CD4-positive, alpha-beta T cell treated with Interleukin-12 subunit alpha and Interleukin-12 subunit beta, for 1 hour (primary cell): ENCODE measurements at places on chromosomes 5 and 9.

GRCh38 chr5:60541980-60542379 is 158.0 kb downstream of the DEPDC1B start:
- no peak for DNase-seq

DNA sequence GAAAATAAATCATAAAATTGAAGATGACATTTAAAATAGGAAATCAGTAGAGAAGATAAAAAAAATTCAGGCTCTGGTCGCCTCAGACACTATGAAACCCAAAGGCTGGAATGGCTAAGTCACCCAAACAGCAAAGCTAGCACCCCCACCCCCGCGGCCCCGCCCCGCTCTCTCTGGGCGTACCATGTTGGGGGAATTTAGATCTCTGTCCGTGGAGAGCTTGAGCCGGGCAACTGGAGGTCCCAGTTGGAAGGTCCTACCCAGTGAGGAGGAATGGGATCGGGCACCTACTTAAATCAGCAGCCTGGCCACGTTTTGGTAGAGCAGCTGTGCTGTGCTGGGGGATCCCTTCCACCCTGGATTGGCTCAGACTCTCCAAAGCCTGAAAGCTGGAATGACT is 150.6 kb upstream of the ANKRD55 start:
- DNase-seq, result no peak

DNA sequence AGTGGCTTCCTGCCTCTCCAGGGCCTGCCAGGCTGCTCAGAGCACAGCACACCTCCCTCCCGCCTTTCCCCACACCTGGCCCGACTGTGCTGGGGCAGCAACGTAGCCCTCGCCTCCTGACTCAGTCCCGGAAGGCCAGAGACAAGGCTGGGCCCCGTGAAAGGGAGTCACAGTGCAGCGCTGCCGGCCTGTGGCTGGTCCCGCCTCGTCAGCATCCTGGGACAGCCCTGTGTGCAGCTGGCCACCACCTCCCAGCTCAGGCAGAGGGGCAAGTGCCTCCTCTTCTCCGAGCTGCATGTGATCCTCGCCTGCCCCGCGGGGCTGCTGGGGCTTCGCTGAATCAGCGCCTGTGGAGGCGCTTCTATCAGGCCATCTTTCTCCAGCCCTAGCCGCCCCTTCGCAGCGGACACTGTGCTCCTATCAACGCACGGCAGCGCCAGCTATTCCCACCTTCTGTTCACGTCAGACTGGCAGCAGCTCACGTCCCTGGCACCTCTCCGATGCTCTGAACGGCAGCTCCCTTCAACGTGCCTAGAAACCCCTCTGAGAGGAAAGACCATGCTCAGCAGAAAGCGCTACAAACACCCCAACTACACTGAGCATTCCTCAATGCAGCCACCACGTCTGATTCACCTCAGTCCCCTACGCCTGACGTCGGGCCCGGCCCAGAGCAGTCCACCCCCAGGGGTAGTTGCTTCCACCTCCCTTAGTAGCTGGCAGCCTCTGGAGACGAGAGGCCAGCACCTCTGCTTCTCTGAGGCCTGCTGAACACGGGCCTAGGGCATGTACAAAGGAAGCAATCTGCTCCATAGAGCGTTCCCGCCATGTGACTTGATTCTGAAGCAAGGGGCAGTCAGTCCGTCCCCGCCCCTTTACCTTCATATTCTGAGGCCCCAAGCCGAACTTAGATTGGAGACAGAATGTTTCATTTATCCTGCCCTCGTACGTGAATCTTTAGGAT is 78.8 kb downstream of the GPR21 start:
- no peak for DNase-seq

DNA sequence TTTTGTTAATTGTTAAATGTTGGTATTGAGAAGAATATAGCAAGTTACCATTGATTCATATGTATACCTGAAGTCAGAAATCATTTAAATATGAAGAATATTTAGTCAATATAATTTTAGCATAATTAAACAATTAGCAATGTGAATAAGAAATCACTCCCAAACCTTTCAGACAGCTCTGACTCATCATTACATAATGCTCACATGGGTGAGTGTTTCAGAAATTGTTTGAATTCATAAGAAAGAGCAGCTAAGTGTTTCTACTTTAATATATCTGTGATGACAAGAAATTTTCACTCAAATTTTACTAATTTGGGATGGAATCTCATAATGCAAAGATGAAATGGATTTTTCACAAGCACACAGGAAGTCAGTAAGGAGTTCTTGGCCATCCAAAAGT is 42.0 kb upstream of the CDC42SE2 start:
- DNase-seq, result no peak

GRCh38 chr5:74316064-74316603 is 324.4 kb downstream of the ENC1 start:
- DNase-seq, result no peak

GRCh38 chr5:80777347-80778287 is 122.8 kb upstream of the DHFR start:
- peak; percentile 18 for DNase-seq

- no peak for DNase-seq
Measured at GRCh38 chr5:107449369-107449768, 221.4 kb downstream of the EFNA5 start.

GRCh38 chr5:159095151-159095721 is 4.5 kb downstream of the EBF1 start:
- DNase-seq, result no peak

DNA sequence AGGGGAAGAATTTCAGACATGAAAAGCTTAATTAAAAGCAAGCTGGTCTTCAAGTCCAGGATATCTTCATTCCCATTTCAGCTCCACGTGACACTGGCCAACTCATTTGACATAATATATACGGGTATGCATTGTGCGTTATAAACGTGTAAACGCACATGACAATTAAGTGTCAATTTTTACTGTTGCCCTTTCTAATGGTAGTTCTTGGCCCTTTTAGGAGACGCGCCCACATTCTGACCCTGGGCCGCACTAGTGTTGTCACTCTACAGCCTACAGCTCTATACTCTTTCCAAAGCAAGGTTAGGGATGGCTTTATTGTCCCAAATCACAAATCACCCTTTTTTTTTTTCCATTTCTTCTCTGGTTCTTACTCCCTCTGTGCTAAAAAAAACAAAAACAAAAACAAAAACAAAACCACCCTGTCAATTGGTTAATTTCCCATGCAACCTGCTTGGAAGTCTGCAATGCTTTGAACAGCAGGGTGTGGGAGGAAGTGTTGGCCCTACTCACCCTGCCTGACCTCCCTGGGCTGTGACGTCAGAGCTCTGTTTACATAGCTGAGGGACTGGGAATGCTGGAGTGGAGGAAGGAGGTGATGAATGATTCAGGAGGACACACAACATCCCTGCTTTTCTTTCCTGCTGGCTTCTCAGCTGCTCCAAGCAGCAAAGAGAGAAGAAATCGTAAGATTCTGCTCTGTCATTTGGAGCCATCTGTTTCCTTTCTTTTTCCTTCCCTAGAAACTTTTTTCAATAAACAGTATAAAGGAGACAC is 19.3 kb downstream of the RFK start:
- DNase-seq, result no peak

- no peak for DNase-seq
Measured at GRCh38 chr5:9318031-9318430, 227.8 kb downstream of the SEMA5A start.

- DNase-seq, result no peak
Measured at GRCh38 chr5:162068412-162068811, 839 bp downstream of the GABRG2 start.

GRCh38 chr9:121289026-121289771 is 21.2 kb downstream of the GSN start:
- DNase-seq, result no peak

DNA sequence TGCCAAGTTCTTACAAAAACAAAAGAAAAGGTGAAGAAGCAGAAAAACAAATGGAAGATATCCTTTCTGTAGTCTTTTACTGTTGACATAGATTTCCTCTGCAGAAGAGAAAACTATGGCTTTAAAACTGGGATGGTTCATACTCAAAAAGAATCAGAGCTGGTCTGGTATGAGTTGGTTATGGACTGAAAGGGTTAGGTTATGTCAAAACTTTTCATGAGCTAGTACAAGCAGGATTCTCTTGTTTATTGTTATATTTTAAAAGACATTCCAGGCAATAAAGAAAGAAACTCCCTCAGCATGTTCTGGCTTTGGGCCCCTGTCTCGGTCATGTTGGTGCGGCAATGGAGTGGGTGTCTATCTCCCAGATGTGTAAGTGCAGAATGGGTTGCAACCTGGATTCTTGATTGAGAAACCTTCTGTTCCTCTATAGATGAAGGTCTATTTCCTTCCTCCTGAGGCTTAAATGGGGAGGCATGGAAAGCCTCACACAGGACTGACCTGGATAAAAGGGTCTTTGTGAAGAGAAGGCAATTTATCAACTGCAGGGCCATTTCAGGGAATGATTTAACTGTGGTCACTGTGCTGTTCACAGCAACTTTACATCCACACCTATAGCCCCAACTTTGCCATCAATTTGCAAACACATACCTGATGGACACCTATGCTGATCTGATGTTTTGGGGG is 209.6 kb upstream of the TNC start:
- no peak for DNase-seq

GRCh38 chr9:131971482-131972074 is 108.1 kb downstream of the MED27 start:
- DNase-seq, result no peak

- DNase-seq, result peak; percentile 12
Measured at GRCh38 chr9:33082538-33083326, 6.3 kb upstream of the SMU1 start.

GRCh38 chr5:176360894-176361436 is 599 bp downstream of the KIAA1191 start:
- no peak for DNase-seq

- no peak for DNase-seq
Measured at GRCh38 chr5:35212122-35212982, 17.9 kb downstream of the PRLR start.

- no peak for DNase-seq
Measured at GRCh38 chr9:134705786-134706185, 64.2 kb downstream of the COL5A1 start.

- DNase-seq, result no peak
Measured at GRCh38 chr9:113601656-113602055, 138.1 kb downstream of the RGS3 start.

GRCh38 chr5:149912226-149912871 is 32.2 kb downstream of the PDE6A start:
- no peak for DNase-seq

GRCh38 chr5:31113101-31113500 is 80.4 kb upstream of the CDH6 start:
- DNase-seq, result no peak

DNA sequence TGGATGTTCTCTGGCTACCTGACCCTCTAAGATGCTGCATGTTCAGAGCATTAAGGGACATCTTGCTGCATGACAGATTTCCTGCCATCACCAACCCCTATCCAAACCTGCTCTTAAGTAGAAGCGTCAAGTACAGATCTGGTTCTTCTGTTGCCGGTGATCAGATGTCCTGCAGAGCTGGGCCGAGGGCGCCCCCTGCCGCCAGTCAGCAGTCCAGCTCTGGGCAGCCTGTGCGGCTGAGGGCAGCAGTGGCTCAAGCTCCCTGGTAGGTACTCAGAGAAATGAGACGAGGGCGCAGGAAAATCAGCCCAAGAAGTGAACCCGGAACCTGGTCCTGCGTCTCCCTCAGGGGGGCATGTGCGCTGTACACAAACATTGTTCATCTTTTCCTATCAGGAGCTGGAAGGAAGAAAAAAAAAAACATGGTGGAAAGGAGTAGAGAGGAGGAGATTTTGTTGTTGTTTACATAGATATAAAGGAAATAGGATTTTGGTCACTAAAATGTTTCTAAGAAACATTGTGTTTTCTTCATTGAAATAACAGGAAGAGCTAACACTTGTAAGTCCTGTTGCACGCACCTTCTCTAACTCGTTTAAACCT is 95.8 kb downstream of the CFAP90 start:
- DNase-seq, result peak; percentile 6

DNA sequence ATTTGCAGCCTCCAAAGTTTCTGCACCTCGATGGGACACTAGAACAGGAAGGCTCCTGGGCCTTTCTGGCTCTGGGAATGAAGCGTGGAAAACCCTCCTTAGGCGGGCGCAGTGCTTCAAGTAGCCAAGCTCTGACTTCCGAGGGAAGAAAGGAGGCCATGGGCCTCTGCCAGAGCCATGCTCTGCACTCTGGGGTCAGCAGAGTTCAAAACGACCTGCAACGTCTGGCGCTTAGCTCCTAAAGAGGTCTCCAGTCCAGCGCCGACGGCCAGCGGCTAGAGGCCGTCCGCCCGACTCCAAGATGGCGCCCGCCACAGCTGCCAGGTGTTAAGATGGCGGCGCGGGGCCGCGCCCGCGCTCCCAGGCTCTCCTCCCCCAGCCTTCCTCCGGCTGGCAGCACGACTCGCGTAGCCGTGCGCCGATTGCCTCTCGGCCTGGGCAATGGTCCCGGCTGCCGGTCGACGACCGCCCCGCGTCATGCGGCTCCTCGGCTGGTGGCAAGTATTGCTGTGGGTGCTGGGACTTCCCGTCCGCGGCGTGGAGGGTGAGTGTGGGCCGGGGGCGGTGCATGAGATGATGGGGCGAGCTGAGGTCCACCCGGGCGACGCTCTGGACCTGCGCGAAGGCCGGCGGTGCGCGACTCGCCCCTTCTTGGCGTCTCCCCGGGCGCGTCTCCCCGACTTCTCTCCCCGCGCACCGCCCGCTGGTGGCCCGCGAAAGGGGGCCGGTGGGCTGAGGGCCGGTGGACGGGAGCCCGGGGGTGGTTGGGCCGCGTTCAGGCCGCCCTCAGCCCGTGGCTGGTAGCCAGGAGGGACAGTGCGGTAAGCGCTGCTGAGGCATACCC is at the start of gene TXNDC15:
Gene TXNDC15 (plus strand): TSS at position 385 of the 844 bp plus-strand sequence. CDS start 57 bp downstream, at position 442.
- DNase-seq, result peak; percentile 84

DNA sequence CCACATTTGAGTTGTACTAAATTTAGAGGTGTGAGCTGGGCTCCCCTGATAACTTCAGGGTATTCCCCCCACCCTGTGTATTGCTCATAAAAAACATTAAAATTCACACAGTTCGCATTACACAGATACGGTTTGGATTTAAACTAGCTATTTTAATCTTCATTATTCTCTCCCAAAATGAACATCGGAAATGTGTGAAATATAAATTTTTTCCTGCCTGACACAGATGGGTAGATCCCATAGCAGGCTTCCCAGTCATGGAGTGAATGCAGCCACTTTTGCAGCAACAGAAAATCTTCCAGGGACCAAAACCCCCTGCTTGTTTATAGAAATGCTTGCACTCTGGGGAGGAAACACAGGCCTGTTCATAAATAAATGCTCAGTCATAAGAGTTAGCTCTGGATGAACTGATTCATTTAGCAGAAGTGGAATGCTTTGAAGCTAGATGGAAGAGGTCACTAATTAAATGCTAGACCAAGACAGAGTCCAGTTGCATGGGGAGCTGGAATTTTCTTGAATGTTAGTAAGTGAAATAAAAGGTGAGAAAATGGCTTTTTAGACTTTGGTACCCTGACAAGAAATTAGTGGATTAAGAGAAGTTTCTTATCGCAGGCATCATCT is 115.6 kb downstream of the PDE8B start:
- DNase-seq, result no peak

DNA sequence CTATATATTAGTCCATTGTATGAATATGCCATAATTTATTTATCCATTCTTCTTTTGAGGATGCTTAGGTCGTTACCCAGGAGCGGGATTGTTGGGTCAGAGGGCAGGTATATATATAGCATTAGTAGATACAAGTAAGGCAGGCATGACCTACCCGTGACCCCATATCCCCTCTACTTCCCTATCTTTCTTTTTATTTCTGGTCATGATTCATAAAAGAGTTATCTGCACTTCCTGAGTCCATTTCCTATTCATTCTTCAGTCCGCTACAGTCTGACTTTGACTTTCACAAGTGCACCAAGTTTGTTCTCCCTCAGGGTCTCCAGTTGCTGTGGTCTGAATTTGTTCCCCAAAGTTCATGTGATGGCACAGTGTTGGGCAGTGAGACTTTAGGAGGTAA is 6.9 kb downstream of the RHOBTB3 start:
- DNase-seq, result no peak
